ENCODE measurements at places on chromosomes 6 and 20.

DNA sequence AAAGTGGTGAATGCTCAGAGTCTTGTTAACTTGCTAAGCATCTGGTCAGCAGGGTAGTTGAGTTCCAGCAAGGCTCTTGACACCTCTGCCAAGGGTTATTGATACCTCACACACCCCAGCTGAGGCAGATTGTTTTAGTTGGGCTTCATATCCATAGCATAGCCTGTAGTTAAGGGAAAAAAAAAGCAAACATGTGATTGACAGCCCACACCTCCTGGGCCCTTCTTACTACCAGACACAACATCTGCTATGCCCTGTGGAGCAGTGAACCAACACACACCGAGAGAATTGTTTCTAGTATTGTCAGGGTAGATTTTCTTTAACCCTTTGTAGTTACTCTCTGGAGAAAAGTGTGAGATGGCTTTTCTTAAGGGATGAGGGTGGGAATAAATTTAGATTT is 697.0 kb upstream of the POU3F2 start:
- DNase-seq = no peak

GRCh38 chr6:38837101-38837500 is 122.0 kb downstream of the DNAH8 start:
- DNase-seq = no peak

DNA sequence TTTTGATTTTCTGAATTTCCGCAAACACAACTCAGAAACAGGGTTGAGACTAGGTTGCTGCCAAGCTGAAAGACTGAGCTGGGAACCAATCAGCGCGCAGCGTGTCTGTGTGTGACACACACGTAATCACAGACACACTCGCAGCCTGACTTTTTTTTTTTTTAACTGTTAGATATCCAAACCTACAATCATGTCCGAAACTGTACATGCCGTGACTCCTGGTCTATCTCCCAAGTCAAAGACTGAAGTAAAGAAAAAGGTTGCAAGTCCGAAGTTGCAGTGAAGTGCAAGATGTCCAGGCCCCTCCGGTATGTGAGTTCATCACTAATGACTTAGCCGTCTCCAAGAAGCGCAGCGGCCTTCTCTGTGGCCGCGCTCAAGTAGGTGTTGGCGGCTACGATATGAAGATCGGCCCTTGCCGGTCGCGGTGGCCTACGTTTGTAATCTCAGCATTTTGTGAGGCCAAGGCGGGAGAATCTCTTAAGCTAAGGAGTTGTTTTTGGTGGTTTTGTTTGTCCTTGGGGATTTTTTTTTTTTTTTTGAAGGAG is 108.2 kb downstream of the HFE start:
- peak; percentile 97 for DNase-seq

DNA sequence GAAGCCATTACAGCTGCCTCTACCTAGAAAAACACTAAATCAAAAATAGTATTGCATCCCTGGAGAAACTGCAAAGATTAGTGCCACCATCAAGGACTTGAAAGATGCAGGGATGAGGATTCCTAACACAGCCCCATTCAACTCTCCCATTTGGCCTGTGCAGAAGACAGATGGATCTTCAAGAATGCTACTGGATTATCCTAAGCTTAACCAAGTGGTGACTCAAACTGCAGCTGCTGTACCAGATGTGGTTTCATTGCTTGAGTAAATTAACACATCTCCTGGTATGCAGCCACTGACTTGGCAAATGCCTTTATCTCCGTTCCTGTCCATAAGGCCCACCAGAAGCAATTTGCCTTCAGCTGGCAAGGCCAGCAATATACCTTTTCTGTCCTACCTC is 117.4 kb downstream of the TBC1D32 start:
- peak; percentile 42 for DNase-seq

Data from mesenchymal stem cell (in vitro differentiated cells and primary cell).